ENCODE measurements at places on chromosomes 3 and 15.

DNA sequence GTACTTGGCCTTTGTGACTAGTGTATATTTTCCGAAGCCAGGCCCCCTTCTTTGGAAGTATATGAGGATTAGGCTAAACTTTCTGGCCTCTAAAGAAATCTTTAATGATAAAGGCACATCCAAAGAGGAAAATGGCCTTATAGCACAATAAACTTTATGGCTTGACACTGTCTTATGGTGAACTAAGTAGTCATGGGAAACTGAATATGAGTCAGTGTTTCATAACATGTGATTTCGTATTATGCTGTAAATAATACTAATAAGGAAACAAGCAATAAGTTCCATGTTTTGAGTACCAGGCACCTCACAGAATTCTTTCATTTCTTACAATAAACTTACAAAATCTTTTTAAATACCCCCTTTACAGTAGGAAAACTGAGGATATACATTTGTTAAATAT lies 8.2 kb downstream of the ZPLD1 start:
- no peak for DNase-seq

DNA sequence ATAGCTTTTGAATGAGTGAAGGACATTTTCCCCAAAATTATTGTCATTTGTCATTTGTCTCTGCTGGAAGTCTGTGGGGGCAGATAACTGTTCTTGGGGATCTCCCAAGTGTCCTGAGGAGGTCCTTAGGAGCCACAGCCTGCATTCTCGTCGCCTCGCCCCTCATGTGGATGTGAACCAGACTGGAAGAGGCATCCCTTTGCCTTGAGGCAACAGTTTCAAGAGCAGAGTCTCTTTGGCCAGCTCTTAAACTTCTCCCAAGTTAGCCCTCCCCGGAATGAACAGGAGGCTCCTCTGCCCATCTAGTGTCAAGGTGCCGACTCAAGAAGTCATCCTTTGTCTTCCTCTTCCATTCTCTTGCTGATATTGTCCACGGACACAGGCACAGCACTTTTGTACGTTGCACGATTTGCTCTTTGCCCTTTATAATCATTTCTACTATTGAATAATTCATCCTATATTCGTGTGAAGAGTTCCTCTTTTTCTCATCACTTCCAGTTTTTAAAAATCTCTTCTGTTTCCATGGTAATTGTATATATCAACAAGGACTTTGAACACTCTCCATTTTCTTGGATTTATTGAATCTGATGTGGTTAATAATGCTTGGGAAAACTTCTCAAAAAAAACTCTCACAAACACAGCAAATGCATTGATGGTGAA lies 40.8 kb upstream of the CD47 start:
- no peak for DNase-seq

DNA sequence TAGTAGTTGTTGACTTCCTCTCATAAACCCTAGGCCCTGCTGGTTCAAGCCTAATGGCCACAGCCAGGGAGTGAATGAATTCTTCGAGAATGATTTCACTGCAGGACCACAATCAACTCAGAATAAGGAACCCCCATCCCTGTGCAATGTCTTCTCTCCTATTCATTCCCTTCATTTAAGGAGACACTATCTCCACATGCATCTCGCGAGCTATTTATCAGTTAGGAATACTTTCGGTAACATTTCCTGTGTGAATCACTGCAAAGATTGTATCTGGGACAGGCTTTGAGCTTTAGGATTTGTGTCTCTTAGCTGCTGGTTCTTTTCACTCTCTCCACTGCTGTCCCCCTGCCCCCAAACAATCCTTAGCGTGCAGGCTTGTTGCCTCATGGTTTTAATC lies 94.4 kb downstream of the MYLK start:
- DNase-seq = no peak

DNA sequence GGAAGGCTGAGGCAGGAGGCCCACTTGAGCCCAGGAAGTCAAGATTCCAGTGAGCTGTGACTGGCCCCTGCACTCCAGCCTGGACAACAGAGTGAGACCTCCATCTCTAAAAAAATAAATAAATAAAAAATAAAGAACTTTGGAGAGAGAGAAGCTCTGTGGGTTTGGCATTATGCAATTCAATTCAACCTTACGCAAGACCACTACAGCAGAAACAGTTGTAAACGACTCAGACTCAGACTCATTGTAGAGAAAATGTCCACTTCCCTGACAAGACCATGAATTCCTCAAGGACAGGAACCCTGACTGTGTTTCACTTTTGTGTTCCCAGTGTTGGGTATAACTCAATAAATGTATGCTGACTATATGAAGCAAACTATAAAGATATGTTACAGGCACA lies 90.3 kb upstream of the C3orf80 start:
- DNase-seq = no peak

- peak; percentile 21 for DNase-seq
These were observed 7.2 kb downstream of the CCDC80 start for GRCh38 chr3:112633757-112634156.

DNA sequence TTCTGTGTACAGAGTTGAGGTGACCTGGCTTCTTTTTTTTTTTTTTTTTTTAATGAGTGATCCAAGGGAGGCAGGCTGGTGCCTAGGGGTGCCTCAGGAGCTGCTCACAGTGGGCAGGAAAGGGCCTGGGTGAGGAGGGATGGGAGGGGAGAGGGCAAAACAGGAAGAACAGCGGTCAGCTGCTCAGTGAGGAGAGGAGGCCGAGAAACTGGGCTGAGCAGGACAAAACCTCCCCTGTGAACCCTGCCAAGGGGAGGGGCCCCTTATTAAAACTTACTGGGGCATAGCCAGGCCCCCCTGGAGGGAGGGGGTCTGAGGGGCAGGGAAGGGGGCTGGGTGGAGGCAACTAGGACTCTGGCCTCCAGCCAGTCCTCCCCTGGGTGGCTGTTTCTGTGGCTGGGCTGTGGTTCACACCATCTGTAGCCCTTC lies 3.5 kb downstream of the PLEKHO2 start:
- DNase-seq = no peak

DNA sequence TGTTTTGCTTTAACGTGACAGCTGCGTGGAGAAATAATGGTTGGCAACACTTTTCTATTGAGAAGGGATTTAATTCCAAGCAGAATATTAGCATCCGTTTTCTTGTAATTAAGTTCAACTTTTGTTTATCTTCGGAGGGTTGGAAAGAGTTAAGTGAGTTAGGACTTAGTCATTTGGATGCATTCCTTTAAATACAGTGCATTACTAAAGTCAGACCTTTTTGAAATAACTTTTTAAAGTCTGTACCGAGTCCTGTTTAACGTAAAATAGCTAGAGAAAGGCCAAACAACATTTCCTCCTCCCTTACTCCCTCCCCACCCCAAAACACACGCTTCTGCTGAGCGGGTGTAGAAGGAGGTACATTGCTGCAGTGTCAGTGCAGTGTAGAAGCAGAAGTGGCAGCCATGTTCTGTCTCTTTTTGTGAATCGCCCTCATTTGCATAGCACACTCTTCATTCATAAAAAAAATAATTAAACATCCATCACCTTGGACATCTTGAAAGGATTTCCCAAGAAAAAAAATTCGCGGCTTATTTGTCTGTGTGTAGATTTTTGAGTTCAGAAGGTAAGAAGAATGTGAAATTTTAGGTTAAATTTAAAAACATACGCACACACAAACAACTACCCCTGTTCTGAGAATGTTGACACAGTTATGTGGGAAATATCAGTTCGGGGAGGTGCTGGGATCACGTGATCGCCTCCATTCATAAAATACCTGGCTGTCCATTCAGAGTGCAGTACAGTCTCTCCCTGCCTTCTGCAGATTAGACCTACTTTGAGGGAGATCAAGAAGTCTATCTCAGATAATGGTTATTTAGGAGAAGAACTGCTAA lies 1.6 kb downstream of the SPRED1 start:
- peak; percentile 19 for DNase-seq

DNA sequence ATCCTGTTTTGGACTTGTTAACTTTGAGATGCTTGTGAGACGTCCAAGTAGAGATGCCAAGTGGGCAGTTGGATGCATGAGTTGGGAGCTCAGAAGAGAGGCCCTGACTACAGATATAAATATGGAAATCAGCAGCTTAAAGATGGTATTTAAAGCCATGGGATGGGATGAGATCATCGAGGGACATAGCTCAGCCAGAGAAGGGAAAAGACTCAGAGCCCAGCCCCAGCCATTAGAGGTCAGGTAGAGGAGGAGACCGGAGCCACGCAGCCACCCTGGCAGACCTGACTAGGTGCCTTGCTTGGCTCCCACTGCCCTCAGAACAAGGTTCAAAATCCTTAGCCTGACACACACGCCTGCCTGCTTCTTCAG lies 31.1 kb downstream of the ATP2B2 start:
- no peak for DNase-seq

DNA sequence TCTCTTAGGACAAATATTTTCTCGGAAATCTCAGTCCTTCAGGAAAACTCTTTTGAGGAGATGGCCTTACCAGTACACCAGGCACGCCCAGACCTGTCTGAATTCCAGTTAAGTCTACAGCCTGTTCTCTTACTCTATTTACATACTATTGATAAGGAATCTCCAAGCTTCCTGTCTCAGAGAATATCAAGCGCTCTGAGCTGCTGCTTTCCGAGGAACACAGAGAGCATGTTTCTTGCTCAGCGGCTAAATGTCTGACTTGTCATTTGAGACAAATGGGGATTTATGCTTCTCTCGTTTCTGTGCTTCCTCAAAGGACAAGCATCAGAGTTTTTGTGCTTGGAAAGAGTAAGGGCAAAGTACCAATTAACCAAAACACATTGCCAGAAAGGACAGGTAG lies 112.4 kb upstream of the CCDC54 start:
- DNase-seq = no peak

GRCh38 chr15:70265466-70265978 lies 167.8 kb upstream of the TLE3 start:
- DNase-seq = no peak

DNA sequence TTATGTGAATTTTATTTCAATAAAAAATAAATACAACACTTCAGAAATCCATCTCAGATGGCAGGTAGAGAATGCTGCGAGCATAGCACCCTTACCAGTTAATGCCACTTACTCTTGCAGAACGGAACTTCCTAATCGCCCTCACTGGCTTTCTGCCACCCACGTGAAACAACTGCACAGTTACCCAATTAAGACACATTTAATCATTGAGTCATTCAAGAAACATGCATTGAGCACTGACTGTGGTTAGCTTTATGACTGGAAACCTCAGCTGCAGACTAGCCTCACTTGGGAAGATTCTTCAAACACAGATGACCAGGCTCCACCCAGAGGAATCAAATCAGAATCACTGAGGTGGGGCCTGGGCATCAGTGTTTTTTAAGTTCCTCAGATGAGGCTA lies 5.6 kb upstream of the MFGE8 start:
- DNase-seq = peak; percentile 15

DNA sequence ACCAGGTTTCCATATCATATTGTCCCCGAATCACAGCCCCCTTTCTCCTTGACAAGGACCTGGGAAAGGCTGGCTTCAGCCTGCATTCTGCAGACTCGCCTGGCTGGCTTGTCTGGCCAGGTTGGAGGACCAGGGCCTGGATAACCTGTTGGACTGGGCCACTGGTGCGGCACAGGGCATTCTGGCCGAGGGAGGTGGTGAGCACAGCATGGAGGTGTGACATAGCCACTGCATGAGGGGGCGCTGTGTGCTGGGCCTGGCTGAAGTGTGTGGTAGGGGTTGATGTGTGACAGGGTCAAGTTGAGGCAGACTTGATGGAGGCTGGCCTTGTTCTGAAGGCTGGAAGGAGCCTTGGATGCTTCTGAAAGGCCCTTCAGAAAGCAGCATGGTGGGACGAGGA lies 2.9 kb downstream of the ESYT3 start:
- DNase-seq = no peak

- DNase-seq = no peak
These were observed 243.0 kb downstream of the KBTBD8 start for GRCh38 chr3:67241084-67241483.

GRCh38 chr15:42498212-42499068 lies 3.0 kb downstream of the SNAP23 start:
- no peak for DNase-seq

DNA sequence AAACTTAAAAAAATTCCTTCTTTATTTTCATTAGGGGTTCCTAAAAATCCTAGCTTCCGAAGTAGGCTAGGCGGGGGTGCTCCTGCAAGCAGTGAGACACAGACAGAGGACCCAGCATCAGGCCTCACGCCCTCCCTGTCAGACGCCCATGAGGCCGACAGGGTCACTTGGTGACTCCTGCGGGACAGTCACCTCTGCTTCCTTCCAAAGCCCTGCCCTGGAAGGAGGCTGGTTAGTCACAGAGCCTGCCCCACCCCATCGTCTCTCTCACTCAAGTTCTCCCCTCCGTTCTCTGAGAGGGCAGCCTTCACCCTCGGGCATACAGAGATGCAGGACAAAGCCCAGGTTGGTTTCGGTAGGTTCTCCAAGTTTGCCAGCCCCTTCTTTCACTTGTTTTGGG lies 38.6 kb downstream of the EHD4 start:
- DNase-seq = no peak

DNA sequence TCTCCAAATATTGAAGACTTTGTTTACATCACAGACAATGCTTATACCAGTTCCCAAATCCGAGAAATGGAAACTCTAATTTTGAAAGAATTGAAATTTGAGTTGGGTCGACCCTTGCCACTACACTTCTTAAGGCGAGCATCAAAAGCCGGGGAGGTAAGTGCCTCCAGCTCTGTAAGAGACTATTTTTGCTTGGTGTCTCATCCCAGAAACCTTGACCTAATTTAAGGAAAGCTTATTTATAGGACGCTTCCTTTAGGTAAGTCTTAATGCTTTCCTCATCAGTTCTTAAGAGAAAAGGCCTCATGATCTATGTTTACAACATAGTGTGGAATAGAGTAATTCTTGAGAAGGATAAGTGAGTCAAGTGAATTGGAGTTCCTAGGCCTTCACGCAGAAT lies 11.8 kb downstream of the CCNB2 start:
- DNase-seq = no peak

DNA sequence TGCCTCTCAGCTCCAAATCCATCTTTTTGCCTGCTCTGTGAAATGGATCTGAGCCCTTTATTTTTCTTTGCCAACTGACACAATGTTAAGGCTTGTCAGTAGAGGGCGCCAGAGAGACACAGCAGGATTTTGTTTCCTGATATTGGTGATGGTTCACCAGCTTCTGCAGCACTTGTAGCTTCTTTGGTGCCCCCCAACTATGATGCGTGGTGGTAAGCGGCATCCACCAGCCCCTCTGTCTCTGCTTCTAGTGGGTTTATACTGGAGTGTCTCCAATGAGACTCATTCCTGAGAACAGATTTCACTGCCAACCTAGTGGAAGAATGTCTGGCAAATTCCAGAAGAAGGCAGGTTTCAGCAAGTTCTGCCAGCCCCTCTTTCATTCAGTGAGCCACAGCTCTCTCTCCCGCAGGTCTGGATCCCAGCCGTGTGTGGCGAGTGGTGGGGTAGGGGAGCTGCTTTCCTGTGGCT lies 471.9 kb upstream of the FRG2C start:
- DNase-seq = no peak

GRCh38 chr3:53536282-53536681 lies 41.9 kb downstream of the CACNA1D start:
- no peak for DNase-seq

GRCh38 chr15:90654233-90655136 lies 62.7 kb upstream of the BLM start:
- DNase-seq = no peak

GRCh38 chr3:86702381-86702958 lies 288.5 kb downstream of the VGLL3 start:
- no peak for DNase-seq

- no peak for DNase-seq
These were observed 7.7 kb downstream of the SLC6A6 start for GRCh38 chr3:14410106-14410502.
